ENCODE measurements at places on chromosomes 4 and X.

GRCh38 chrX:130055103-130055502 lies 55.2 kb downstream of the ELF4 start:
- DNase-seq: no peak

GRCh38 chr4:119010909-119011606 lies 122.4 kb downstream of the SYNPO2 start:
- no peak for DNase-seq

DNA sequence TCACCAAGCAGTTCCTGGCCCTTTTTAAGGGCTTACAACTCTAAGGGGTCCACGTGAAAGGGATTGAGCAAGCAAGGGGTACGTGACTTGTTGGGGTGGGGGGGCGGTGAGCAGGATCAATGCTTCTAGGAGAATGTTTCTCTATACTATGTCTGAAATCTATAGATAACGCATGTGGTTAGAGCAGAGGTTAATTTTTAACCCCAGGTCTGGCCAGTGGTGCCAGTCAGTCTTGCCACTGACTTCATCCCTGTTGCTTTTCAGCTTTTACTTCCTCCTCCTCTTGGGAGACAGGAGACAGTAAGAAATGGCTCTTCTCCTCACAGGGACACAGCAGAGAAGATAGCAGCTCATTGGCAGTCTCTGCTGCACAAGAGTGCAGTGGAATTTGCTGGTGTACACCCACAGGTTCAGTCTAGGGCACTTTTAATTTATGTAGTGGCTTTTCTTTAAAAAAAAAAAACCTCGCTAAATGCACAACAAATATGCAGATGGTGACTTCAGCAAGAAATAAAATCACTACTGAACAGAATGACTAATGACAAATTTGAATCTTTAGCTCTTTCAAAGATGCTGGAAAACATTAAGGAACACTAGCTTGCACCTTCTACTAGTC lies 190.5 kb downstream of the CCNG2 start:
- no peak for DNase-seq

- DNase-seq: no peak
Measured at GRCh38 chr4:159308566-159309340, 205.9 kb downstream of the RAPGEF2 start.

DNA sequence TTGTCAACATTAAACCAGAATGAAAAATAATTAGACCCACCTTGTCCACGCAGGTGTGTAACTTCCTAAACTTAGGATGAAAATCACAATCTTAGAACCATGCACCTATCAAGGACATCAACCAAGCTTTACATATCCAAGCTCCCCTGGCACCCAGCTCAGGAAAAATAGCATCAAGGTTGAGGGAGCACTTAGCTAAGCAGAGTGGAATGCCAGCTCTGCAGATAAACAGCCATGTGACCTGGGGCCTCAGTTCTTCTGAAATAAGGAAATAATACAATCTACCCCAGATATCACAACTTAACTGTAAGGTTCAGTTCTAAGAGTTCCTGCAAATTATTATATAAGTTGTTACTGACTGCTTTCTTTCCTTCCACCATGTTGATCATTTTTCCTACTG lies 64.7 kb downstream of the DHX15 start:
- no peak for DNase-seq

- no peak for DNase-seq
Measured at GRCh38 chrX:132651421-132652086, 162.7 kb upstream of the MBNL3 start.

GRCh38 chrX:111353793-111354192 lies 58.2 kb downstream of the DCX start:
- no peak for DNase-seq

DNA sequence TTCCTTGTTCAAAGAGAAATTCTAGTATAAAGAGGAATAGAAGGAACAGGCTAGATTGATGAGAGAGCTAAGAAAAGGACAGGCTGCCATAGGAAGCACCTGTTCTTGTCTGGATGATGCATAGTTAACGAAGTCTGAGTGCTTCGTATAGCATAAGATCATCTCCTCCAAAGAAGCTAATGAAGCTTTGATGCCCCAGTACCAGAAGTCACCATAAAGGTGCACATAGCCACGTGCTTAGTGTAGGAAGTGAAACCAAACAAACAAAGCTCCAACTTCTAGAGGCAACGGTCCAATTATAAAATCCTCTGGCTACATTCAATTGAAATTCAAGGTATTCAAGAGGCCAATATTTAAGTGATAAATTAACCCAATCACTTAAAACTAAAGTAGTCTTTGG lies 31.0 kb downstream of the AFAP1 start:
- DNase-seq: no peak

DNA sequence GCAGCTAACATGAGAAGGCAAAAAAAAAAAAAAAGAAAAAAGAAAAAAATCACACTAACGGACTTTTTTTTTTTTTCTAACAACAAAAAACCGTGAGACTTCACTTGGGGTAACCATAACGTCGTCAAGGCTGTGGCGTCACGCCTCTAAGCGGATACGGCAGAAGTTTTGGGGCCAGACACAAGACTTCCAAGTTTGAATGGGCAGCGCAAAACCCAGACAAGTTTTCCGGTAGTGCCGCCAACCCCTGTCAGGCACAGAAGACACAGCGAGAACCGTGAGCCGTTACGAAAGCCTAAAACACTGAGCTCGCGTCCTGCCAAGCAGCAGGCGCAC lies 556 bp upstream of the SMARCA5 start:
- DNase-seq: no peak

- peak; percentile 7 for DNase-seq
Measured at GRCh38 chr4:38310446-38311043, 350.3 kb downstream of the PTTG2 start.

GRCh38 chrX:37854748-37855147 lies 7.4 kb upstream of the DYNLT3 start:
- no peak for DNase-seq

DNA sequence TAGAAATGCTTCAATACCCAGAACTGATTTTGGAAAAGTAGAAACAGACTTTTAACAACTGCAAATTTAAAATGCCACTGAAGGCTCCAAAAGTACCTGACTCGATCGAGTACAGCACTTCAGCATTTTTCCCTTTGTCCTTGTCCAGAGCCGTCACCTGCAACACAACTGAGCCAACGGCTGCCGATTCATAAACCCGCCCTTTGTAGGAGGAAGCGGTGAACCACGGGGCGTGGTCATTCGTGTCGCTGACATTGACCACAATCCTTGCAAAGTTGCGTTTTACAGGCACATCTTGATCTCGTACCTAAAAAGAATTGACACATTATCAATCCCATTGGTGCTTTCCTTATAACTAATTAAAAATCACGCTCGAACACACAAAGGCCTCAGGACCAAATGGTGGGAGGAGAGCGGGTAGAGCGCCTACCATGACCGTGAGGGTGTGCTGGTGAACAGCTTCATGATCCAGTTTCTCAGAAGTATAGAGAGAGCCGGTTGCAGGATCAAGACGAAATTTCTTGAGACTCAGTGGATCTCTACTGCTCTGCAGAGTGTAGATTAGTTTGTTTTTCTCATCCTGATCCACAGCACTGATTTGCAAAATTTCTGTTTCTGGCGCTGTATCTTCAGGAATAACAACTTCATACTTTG lies 72.8 kb upstream of the MTNR1A start:
- DNase-seq: no peak

- no peak for DNase-seq
Measured at GRCh38 chrX:23766650-23767551, 16.1 kb upstream of the SAT1 start.

DNA sequence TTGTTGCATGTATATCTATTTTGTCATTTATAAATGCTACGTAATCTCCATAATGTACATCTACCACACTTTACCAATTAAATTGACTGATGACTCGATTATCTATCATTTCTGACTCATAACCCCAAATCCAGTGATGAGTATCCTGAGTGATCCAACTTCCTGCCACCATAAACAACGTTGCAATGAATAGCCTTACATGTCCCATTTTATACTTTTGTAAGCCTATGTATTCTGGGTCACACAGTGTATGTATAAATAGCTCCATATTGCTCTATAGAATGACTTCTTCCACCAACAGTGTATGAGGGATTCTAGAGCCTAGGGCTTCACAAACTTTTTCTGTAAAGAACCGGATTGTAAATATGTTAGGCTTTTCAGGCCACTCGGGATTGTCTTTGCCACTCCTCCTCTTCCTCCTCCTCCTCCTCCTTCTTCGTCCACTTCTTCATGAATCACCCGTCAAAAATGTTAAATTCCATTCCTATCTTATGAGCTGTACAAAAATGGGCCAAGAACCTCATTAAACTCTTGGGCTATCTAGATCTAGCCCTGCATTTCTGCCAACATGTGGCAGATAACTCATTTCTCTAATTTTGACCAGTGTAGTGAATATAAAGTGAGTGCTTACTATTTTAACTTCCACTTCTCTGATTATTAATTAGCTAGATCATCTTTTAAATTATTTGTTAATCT lies 672.2 kb upstream of the AMOT start:
- no peak for DNase-seq

DNA sequence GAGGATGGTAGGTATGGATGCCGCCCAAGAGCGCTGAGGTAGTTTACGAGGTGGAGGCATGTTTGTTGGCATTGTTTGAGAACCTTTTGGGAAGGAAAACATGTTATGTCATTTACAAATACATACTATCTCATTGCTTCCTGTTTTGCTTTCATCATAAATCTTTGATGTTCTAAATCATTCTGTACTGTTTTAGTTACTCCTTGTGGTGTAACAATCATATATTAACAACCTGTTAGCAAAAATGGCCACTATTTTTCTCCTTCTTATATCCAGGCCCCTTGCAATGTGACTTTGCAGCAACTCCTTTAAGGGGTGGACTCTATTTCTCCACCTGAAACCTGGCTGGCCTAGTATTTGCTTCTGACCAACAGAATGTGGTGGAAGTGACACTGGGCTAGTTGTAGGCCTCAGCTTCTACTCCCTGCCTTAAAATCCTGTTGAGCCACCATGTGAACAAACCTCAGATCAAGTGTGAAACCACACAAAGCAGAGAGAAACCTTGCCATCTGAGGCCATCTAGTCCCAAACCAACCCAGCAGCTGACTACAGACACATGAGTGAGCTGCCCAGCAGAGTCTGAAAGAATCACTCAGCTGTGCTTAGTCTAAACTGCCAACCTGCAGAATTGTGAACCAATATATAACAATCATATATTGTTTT lies 15.8 kb upstream of the CXorf38 start:
- DNase-seq: no peak

- no peak for DNase-seq
Measured at GRCh38 chrX:460116-460515, 73.4 kb upstream of the PPP2R3B start.

GRCh38 chrX:45198301-45198700 lies 2.4 kb downstream of the DIPK2B start:
- DNase-seq: no peak

DNA sequence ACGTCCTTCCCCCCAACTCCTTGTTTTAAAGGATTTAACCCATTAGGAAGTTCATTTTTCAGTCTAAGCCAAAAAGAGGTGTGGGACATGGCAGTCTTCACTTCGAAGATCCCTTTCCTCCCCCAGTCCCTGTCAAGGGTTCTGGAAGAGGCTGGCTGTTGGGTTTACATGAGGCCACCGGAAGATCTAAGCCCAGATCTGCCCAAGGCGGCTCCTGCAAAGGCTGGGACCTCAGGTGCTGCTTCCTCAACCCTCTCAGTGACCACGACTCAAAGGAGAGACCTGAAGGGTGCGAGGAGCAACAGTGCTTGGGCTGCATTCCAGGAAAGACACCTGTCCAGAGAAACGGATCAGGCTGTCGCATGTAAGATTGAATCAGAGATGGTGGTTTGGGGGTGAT lies 23.5 kb upstream of the ETNPPL start:
- DNase-seq: no peak

- no peak for DNase-seq
Measured at GRCh38 chrX:29478336-29479069, 736.9 kb upstream of the MAGEB2 start.

GRCh38 chrX:128035318-128035717 lies 16.9 kb downstream of the ACTRT1 start:
- no peak for DNase-seq

- DNase-seq: no peak
Measured at GRCh38 chrX:1679238-1679637, 64.4 kb downstream of the ASMT start.

GRCh38 chr4:147994491-147995385 lies 262.9 kb downstream of the ARHGAP10 start:
- DNase-seq: no peak

DNA sequence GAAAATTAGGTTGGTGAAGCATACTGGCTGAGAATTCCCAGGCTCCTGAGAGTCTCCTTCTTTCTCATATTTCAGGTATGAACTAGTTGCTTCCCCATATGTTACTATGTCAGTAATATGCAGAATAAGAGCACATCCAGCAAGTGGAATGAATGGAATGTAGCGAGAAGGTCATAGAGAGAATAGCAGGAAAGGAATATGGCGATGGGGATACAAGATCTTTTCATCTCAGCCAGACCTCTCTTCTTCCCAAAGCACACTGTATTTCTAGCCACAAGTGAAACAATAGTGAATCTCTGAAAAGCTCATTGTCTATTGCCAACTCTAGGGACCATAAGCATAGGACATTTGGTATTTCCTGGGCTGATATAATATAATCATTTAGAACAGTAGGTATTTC lies 54.6 kb upstream of the MMAA start:
- no peak for DNase-seq

DNA sequence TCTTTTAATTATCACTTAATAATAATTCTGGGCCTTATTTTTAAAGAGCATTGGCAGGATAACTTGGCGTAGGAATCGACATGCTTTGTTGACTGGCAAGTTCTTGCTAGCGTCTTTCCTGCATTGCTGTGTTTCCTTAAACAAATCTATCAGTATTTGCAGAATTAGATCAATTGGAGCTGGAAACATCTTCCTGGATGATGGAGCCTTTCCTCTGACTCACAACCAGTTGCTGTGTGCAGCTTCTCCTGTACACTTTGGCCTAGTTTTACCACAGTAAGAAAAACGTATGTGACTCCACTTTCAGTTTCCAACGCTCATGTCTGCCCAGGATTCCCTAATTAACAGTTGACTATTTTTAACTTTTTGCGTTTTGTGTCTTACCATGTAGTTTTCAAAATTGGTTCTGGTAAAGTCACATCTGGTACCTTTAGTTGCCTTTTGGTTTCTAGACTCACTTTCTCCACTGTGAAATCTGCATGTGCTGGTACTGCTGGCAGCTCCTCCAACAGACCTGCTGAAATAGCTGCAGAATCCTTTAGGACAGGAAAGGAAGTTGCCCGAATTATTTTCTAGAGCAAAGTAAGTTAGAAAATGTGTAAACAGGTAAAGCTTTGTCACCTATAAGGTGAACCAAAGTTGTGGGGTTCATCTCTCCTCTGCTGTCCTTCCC lies 553.2 kb upstream of the FAT1 start:
- DNase-seq: no peak

DNA sequence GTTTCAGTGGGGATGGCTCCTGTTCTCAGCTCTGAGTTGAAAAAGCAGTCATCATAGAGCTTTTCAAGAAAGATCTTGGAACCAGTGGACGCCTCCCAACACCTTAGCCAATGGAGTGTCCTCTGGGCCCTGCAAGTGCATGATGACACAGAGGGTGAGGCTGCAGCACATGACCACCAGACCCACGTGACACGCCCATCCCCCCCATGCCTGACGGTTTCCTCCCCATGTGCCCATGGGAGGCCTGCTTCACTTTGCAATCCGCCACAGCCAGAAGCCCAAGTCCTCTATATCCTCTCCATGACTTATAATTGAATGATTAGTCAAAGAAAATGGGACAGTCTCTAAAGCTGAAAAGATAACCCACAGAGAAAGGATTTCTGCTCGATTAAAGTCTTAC lies 187.0 kb downstream of the AFAP1 start:
- no peak for DNase-seq
